ENCODE measurements at places on chromosomes 3 and 15.

DNA sequence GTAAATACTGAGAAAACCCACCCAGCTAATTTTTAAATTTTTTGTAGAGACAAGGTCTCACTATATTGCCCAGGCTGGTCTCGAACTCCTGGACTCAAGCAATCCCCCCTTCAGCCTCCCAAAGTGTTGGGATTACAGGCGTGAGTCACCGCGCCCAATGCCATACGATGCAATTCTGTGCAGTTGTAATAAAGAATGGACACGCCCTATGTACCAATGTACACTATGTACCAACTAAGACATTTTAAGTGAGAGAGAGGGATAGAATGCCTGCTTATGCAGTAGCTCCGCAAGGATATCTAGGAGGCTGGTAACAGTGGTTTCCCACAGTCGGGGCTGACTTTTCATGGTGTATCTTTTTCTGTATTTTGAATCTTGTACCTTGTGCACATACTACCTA is 14.6 kb downstream of the ZNF710 start:
- no peak for DNase-seq

DNA sequence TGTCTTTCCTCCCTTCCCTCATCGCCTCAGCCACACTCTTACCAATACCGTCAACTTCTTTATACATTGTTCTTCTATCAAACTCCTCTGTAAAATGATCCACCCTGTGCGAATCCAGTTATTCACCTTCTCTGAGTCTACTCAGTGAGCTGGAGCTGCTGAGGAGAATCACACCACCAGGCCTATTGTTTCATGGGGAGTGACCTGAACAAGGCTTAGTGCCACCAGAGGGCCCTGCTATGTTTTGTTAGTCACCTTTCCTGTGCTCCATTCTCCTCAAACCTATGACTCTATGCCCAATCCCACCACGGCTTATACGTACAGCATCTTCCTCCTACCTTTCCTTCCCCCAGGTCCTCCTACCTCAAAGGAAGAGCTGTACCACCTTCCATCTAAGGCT is 50.4 kb upstream of the MED12L start:
- no peak for DNase-seq

DNA sequence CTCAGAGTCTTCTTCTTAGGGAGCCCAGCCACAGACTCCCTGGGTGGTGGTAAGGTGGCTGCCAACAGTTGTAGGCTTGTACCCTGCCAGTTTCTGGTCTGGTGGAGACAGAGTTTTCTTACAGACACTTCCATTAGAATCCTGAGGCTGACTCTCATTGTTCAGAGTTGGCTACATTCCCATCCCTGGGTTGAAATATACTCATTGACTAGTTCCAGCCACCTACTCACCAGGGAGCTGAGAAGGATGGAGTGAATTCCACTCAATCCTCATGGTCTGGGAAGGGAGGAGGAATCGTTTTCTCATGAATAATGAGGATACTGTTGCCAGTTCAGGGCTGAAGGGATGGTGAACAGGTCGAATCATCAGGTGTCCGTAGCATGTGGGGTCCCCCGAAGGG is 226.5 kb upstream of the PROK2 start:
- DNase-seq, result no peak

DNA sequence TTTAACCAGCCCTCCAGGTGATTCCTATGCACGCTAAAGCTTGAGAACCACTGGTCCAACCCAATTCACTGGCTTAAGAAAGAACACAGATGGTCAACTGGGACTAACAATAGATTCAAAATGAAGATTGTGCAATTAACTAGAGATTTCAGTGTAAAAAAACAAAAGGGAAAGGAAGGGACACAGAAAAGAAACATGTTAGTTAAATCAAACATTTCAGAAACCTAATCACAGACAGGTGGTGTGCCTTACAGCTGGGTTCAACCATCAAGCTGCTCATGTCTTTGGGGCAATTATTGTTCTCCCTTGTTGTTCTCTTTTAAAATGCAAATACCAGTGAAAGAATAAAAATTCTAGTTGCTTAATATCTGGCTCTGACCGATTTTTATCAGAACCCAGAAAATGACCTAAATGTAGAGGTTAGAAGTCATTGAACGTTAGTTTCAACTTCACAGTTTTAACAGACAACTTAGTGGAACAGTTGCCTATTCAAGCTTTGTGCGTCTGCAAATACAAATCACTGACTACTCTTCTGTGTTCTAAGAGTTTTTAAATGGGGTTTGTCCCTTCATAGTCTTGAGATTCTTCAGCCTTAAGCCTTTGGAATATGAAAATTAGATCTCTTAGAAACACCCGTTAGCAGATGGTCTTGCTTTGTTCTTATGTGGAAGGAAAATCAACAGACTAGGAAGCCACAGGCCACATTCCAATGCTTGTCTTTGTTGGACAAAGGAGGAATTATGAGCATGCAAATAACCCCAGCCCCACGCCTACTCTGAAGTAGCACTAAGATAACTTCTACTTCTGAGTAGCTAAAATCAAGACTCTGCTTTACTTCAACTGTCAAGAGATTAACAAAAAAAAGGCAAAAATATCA is 223.4 kb downstream of the ATP8B4 start:
- no peak for DNase-seq

- no peak for DNase-seq
Measured at GRCh38 chr3:84962415-84962814, 3.6 kb downstream of the CADM2 start.

GRCh38 chr3:56321892-56322291 is 146.4 kb downstream of the ERC2 start:
- no peak for DNase-seq

- no peak for DNase-seq
Measured at GRCh38 chr15:64583983-64584382, 123.6 kb downstream of the ZNF609 start.

GRCh38 chr3:107994181-107994580 is 96.7 kb downstream of the CD47 start:
- no peak for DNase-seq

GRCh38 chr3:73808862-73809509 is 184.2 kb upstream of the PDZRN3 start:
- DNase-seq, result no peak

GRCh38 chr15:77541421-77542181 is 91.1 kb downstream of the LINGO1 start:
- no peak for DNase-seq

- no peak for DNase-seq
Measured at GRCh38 chr3:189776149-189776824, 145.1 kb downstream of the TP63 start.

DNA sequence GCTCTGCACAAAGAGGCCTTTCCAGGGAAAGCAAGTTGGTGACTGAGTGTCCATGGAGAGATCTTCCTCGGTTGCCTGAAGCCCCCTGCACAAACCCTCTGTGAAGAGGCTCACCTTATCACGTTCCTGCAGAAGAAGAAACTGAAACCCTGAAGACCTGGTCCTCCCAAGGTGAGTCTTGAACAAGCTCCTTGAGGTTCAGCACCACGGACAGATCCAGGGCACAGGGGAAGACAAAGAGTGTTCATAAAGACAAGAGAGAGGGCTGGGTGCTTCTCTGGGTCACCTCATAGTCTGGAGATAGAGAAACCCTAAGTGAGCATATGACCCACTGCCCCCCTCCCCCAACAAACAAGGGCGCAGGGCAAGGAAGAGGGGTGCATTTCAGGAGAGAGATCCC is 21.7 kb upstream of the TBC1D21 start:
- peak; percentile 50 for DNase-seq
